CD4-positive, alpha-beta T cell (primary cell): ENCODE measurements at places on chromosomes 3 and 15.

DNA sequence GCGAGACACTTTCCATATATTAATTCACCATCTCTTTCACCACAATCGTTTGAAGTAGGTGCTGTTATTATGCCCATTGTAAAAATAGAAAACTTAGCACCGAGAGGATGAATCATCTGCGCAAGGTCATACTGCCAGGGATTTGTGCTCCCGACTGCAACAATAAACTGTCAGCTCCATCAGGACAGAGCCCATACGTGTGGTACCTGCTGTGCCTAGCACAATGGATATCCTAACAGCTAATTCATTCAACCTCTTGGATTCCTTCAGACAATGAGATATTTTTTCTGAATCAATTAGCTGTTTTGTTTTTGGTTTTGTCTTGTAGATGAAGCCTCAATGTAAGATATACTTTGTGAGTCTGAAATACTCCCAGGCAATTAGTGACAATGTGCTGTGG is 32.3 kb upstream of the PROK2 start:
- no peak for DNase-seq

GRCh38 chr15:96701443-96701842 is 370.9 kb downstream of the NR2F2 start:
- DNase-seq, result no peak

DNA sequence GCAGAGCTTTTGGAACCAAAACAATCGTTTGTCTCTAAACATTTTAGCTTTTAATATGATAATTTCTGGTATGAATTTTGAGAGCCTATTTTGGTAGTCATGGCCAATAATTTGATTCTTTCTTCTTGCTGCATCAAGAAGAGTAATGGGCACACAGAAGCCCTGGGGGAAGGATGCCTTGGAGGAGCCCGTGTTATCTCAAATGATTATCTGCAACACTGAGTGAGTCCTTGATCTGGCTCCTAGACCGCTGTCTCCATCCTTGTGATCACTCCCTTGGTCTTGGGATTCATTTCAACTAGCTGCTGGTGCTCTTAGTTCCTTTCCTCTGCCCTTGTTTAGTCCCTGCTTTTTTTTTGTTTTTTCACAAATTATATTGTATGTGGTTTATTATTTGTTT is 77.9 kb upstream of the CCNL1 start:
- no peak for DNase-seq

DNA sequence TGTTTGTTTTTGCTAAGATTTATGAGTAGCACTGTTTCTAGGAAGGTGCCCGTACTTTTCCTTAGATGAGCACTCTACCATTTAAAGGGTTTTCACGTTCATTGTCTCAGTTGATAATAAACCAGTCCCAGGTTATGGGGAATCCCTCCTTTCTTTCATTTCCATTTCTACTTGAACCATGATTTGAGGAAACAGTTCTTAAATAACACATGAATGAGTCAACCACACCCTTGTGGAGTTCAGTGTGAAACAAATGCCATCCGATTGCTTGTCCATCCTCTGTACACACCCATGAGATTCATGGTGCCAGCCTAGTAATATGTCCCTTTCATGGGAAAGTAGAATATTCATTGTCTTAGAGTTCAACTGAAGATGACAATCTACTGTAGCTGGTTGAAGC is 23.1 kb downstream of the CMTM8 start:
- DNase-seq, result no peak

GRCh38 chr15:58214591-58215340 is 76.6 kb downstream of the AQP9 start:
- DNase-seq, result no peak

DNA sequence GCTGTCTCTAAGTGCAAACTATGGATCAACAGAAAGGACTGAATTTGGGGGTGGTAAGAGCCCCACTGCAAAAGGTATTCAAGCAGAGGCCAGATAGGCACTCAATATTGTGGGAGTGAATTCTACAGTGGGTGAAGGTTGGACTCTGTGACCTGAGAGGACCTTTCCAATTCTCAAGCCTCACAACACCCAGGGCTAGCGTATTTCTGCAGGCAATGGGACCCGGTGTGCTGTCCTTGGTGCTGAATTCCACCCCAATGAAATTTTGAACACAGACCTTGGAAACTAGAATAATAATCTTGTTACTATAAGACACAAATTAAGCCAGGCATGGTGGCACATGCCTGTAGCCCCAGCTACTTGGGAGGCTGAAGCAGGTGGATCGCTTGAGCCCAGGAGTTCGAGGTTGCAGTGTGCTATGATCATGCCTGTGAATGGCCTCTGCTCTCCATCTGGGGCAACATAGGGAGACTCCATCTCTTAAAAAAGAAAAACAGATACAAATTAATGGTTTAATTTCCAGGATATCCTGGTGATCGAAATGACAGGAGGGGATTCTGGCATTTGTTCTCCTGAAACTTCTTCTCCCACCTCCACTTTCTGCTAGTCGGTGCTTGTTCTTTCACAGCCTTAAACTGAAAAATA is 135.4 kb downstream of the RAB11A start:
- no peak for DNase-seq

DNA sequence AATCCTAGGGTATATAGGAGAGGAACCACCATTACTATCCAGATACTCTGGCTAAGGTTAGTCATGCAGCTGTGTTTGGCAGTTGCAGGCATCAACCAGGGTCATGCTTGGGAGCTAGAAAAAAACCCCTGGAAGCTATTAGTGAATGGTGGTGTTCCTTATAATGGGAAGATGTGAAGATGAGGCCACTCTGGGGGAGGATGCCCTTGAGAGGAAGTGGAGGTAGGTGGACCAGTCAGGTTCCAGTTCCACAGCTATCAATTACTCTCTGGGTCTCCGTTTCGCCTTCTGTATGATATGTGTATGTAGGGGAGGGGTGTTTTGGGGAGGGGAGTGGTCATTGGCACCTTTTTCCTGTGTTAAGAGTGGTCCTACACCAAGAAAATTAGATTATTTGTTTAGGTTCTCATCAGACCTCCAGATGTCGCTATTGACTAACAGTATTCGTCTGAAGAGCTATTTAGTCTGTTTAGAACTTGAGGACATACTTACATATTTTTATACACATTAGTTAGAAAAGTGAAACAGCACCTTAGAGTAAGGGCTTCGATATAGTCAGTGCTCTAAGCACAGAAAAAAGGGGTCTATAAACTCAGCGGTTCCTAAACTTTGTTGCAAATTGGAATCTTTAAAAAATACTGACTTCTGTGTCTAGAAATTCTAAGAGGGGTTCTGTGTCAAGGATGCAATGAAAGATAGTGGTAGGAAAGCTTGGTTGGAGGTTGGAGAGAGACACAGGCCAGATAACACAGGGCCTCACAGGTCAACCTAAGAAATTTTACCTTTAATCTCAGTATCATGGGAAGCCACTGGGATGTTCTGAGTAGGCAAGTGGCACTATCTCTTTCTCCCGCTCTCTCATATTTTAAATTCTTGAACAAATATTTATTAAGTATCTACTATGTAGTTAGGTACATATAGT is 9.1 kb upstream of the HPS3 start:
- DNase-seq, result peak; percentile 25

- DNase-seq, result no peak
These were observed 163.3 kb upstream of the IL12A start for GRCh38 chr3:159825216-159825854.

DNA sequence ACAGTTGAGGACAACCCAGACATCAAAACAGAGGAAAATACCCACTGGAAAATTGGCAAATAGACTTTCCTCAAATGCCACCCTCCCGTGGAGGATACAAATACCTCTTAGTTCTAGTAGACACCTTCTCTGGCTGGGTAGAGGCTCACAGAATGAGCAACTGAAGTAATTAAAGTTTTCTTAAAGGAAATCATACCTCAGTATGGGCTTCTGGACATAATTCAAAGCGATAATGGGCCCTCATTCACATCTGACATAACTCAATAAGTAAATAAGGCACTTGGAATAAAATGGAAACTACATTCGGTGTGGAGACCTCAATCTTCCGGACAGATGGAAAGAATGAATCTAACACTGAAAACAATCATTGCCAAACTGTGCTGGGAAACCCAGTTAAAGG is 115.2 kb upstream of the PLCL2 start:
- DNase-seq, result no peak

- no peak for DNase-seq
These were observed 225.6 kb upstream of the CRBN start for GRCh38 chr3:3405131-3405530.

DNA sequence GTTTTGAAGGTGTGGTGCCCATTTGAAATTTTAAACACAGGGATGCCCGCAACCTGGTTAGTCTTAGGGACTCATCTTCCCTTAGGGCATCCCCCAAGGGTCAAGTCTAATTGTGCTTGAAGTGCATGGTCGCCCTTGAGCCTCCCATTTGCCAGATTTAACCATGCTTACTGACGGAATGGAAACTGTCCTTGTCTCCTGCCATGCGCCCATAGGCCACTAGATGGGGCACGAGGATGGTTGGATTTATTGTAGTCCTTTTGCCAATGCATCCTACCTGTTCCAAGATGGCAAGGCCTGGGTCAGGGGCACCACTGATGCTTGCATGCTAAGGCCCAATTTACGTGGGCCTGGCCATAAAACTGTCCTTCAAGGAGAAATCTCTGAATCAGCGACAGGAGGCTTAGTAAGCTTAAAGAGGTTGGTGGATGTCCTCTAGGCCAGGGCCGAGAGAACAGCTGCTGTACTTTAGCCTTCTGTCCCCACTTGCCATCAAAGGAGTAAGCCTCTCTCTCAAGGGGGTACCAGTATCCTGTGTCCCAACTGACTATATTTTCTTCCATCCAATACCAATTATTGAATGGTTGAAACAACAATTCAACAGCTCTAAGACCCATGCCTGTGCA is 355.4 kb downstream of the OTOL1 start:
- DNase-seq, result no peak

GRCh38 chr3:13401149-13401548 is 19.0 kb downstream of the NUP210 start:
- no peak for DNase-seq

DNA sequence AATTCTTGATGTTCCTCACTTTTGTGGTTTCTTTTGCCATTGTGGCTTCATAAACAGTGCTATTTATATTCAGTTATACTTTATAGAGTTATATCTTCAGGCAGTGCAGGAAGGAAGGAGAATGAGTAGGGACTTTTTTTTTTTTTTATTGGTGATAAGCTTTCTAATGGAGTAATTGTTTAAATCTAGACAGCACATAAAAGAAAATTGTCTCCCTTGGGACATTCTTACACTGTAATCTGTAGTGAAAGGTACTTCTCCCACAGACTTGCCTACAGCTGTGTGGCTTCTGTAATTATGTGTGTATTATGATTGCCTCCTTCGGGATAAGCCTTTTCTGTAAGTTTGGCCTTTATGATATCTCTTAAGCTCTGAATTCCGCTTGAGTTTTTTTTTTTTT is 41.6 kb downstream of the WDR76 start:
- no peak for DNase-seq

- peak; percentile 35 for DNase-seq
These were observed 4.1 kb upstream of the GCSAM start for GRCh38 chr3:112136959-112137693.

GRCh38 chr3:66407611-66408218 is 93.1 kb downstream of the LRIG1 start:
- DNase-seq, result peak; percentile 82

DNA sequence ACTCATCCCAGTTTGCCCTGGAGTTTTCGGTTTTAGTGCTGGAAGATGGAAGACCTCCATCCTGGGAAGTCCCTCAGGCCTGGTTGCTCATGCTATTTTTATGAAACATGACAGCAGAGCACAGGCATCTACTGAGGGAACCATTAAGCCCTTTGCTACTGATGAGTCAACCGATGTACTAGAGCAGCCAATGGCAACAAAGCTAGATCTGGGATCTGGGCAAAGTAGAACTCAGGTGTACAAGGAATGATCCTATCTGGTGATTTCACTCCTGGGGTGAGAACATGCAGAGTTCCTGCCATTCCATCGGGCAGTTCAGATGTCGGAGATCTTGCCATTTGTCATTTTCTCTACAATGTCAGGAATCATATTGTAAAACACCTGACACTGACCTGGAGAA is 166.2 kb upstream of the NSMCE3 start:
- no peak for DNase-seq

DNA sequence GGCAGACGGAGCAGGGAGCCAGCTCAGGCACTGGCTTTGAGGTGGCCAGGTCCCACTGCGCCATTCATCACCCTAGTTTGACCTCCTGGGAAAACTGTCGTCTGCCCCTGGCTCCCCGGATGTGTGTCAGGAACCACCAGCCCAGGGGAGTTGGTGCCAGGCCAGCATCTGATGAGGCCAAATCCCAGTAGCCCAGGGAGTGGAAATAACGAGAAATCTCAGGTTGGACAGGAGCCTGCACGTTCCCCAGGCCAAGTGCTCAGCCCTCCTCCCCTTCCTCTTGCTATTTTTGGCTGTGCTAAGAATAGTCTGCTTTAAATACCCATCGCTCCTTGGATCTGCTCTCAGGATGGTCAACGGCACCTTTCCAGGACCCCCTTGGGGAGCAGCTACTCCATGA is 93.1 kb upstream of the RPL32 start:
- no peak for DNase-seq

DNA sequence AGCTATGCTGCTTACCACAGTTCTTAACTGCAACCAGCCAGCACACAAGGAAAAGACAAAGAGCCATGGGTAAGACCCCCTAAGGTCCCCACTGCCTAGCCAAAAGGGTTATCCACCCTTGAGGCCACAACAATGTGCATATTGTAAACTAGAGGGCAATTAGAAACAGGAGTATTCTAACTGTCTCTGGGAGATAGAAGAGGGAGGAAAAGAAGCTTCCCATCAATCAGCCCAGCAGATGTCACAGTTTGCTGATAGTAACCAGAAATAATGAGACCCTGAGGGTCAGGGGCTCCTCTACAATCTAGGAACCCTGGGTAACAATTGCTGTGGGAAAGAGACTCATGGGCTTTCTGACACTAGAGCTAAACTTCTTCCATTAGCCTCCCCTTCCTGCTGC is 20.6 kb upstream of the IFT57 start:
- no peak for DNase-seq

GRCh38 chr3:106628407-106628806 is 748.8 kb upstream of the CCDC54 start:
- DNase-seq, result no peak

DNA sequence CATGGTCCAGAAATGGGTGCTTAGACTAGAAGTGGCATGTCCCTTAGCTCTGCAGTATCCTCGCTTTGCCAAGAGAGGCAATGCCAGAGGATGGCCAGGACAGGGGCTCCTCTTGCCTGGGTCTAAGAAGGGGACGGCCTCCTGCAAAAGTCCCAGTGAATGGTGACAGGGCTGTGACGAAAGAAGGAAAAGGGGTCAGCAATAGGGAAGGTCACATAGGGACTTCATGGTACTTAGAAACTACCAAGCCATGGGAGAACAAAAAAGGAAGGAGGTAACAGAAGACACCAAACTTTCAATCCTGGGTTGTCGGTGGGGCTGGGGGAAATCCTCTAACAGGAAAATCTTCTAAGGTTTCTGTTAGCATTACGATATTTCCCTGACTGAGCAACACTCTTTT is 36.2 kb upstream of the ATOSA start:
- DNase-seq, result no peak
